DMS153 (cell line): ENCODE measurements at places on chromosomes 13 and 19.

GRCh38 chr13:75415694-75416093 is 66.3 kb downstream of the TBC1D4 start:
- DNase-seq: no peak

- no peak for DNase-seq
These were observed 367.4 kb downstream of the SPRY2 start for GRCh38 chr13:79973533-79973963.

DNA sequence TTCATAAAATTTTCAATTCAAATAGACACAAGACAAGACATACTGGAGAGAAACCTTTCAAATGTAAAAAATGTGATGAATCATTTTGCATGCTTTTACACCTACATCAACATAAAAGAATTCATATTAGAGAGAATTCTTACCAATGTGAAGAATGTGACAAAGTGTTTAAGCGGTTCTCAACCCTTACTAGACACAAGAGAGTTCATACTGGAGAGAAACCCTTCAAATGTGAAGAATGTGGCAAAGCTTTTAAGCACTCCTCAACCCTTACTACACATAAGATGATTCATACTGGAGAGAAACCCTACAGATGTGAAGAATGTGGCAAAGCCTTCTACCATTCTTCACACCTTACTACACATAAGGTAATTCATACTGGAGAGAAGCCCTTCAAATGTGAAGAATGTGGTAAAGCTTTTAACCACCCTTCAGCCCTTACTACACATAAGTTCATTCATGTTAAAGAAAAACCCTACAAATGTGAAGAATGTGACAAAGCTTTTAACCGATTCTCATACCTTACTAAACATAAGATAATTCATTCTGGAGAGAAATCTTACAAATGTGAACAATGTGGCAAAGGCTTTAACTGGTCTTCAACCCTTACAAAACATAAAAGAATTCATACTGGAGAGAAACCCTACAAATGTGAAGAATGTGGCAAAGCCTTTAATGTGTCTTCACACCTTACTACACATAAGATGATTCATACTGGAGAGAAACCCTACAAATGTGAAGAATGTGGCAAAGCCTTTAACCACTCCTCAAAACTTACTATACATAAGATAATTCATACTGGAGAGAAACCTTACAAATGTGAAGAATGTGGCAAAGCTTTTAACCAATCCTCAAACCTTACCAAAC is 24.6 kb upstream of the ZNF431 start:
- no peak for DNase-seq

GRCh38 chr13:72689181-72689696 is 38.2 kb downstream of the MZT1 start:
- no peak for DNase-seq

- DNase-seq: peak; percentile 29
These were observed 20.8 kb upstream of the EBI3 start for GRCh38 chr19:4208385-4209094.

GRCh38 chr13:111315347-111315995 is 5.0 kb upstream of the TEX29 start:
- DNase-seq: no peak

GRCh38 chr13:109521719-109522118 is 264.7 kb downstream of the IRS2 start:
- no peak for DNase-seq

GRCh38 chr13:50882816-50883435 is 26.7 kb upstream of the RNASEH2B start:
- DNase-seq: no peak
